Sigmoid colon (tissue), 7 donors: ENCODE measurements at places on chromosomes 6 and 20. TPM values are rescaled to one million over a fixed set of nuclear protein-coding genes. Genes with fewer than 3 reads are reported as not detected.

The MUCL3 gene
- not detected for total RNA-seq

DNA sequence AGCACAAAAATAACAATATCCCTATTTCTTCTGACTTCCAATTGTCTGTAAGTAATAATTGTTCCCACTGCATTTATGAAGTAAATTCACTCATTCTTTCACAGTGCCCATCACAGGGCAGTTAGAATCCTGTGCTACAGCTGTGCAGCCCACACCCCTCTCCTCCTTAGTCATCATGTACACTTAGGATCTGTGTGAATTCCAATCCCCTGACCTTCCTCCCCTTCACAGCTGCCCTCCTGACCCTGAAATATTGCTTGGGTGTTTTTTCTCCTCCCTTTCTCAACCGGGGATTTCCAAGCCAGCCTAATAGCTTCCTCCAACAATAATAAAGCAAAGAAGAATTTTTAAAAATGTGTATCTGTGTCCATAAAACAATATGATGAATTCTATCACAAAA, 91.5 kb upstream of the BEND6 start:
- no peaks in the 10 kb centered on the region for H3K4me1 ChIP-seq
- no peak for DNase-seq
- H3K27ac ChIP-seq, result no peak overlapping the region
- H3K36me3 ChIP-seq, result no peaks in the 10 kb centered on the region
- no peaks in the 10 kb centered on the region for H3K27me3 ChIP-seq

The LHFPL5 gene
- total RNA-seq, result not detected

GRCh38 chr20:9493803-9494202, 20.6 kb upstream of the LAMP5 start:
- no peaks in the 10 kb centered on the region for H3K36me3 ChIP-seq
- no peak for DNase-seq
- H3K4me3 ChIP-seq, result no peak overlapping the region

The ETV7 gene
- 0.55 TPM for total RNA-seq

DNA sequence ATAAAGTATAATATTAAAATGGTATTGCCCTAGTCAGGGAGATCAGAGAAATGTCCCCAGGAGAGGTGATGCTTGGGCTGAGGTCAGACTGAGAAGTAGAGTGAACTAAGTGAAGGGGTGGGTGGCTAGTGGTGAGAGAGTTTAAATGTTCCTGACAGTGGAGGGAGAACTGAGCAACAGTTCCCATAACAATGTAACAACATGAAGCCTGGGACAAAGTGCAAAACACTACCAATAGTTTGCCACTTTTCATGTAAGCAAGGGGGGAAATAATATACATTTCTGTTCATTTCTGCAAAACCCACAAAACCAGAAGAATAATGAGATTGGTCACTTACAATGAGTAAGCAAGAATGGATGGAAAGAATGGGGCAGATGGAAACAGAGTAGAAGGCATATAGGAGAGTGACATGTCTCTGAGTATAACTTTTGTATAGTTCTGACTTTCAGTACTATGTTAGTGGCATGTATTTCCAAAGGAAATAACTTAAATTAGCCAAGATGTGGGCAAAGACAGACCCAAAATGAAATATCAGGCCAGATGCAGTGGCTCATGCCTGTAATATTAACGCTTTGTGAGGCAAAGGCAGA, 13.3 kb upstream of the FAXC start:
- no peak overlapping the region for H3K27ac ChIP-seq
- H3K4me1 ChIP-seq, result no peaks in the 10 kb centered on the region
- no peaks in the 10 kb centered on the region for H3K27me3 ChIP-seq
- H3K36me3 ChIP-seq, result no peaks in the 10 kb centered on the region

- H3K4me3 ChIP-seq, result no peak overlapping the region
- H3K4me1 ChIP-seq, result no peaks in the 10 kb centered on the region
- H3K27ac ChIP-seq, result no peak overlapping the region
- H3K36me3 ChIP-seq, result no peaks in the 10 kb centered on the region
Measured at GRCh38 chr6:122678841-122679240, 68.6 kb downstream of the PKIB start.

- no peaks in the 10 kb centered on the region for H3K27me3 ChIP-seq
- no peak overlapping the region for H3K4me3 ChIP-seq
- DNase-seq, result no peak
- no peaks in the 10 kb centered on the region for H3K36me3 ChIP-seq
- peak overlapping the region; percentile 79 for H3K27ac ChIP-seq
- H3K4me1 ChIP-seq, result no peaks in the 10 kb centered on the region
Measured at GRCh38 chr6:111427341-111428116, 55.5 kb downstream of the REV3L start.

GRCh38 chr6:31541059-31541657, 645 bp downstream of the DDX39B start:
- H3K36me3 ChIP-seq, result peaks cover 42% of the 10 kb centered on the region
- no peaks in the 10 kb centered on the region for H3K27me3 ChIP-seq
- DNase-seq, result no peak
- H3K4me3 ChIP-seq, result peak overlapping the region; percentile 78

- DNase-seq, result no peak
- no peak overlapping the region for H3K27ac ChIP-seq
- H3K36me3 ChIP-seq, result no peaks in the 10 kb centered on the region
- H3K4me3 ChIP-seq, result no peak overlapping the region
- H3K27me3 ChIP-seq, result no peaks in the 10 kb centered on the region
Measured at GRCh38 chr6:46199387-46199786, 28.6 kb upstream of the ENPP5 start.

The ATXN1 gene
- total RNA-seq, result 95.3 TPM

DNA sequence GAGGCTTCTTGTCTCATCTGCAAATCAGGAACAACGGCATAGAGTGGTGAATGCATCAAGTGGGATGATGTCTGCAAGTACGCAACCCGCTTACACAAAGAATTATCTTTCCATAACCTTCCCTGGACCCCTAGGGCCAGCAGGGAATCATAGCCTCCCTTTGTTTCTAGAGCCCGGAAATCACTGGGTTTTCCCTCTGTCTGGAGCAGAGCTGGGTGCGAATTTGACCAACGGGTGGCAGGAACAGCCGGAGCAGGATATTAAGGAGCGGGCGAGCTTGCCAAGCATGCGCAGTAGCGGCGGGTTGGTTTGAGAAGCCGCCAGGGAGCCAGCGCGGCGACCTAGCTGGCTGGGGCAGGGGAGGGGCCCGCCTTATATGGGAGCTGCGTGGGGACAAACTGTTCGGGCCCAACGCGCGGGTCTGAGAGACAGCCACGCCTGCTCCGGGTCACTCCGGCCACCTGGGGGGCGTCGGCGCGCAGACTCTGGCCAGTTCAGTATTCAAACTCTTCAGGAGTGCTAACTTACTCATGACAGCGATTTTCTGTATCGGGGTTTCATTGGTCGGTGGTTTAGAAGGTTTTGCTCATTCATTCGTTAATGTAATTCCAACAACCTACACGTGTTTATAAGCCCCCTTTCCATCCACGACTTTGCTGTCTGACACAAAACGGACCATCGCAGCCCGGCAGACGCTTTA, 1.6 kb upstream of the KIF16B start:
- H3K4me1 ChIP-seq, result peaks cover 35% of the 10 kb centered on the region
- H3K27me3 ChIP-seq, result no peaks in the 10 kb centered on the region
- H3K4me3 ChIP-seq, result peak overlapping the region; percentile 38
- peak; percentile 95 for DNase-seq
- H3K36me3 ChIP-seq, result no peaks in the 10 kb centered on the region
- peak overlapping the region; percentile 69 for H3K27ac ChIP-seq

DNA sequence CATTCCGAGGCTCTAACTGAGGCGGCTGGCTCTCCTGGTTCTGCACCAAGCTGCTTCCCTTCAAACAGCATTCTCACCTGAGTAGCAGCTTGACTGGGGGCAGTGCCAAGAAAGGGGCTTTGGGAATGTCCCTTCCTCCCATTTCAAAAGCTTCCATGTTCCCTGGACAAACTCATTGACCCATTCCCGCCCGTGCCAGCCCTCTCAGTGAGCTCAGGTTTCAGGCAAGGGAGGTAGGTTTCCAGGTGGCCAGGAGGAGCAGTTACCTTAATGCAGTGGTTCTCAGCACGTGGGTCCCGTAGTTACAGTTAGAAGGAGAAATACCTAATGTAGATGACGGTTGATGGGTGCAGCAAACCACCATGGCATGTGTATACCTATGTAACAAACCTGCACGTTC, 135.2 kb downstream of the ELOVL4 start:
- H3K4me1 ChIP-seq, result no peaks in the 10 kb centered on the region
- H3K27ac ChIP-seq, result no peak overlapping the region
- no peaks in the 10 kb centered on the region for H3K27me3 ChIP-seq
- no peaks in the 10 kb centered on the region for H3K36me3 ChIP-seq
- H3K4me3 ChIP-seq, result no peak overlapping the region

The CYP21A2 gene
- total RNA-seq, result 1.1 TPM

DNA sequence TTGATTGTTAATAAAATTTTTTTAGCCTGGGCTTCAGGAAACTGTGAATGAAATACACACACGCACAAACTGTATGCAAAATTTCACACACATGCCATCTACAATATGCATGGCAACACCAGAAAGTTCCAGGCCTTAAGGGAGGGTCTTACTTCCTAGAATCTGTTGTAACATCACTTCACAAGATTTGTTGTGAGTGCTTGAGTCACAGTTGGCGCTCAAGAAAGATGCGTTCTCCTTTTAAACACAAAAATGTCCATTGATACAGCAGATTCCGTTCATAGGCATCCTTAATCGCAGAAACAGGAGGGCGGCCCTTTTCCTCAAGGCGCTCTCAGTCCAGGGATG, 485 bp upstream of the RTF2 start:
- peaks cover 1% of the 10 kb centered on the region for H3K36me3 ChIP-seq
- H3K27me3 ChIP-seq, result no peaks in the 10 kb centered on the region
- peak overlapping the region; percentile 78 for H3K27ac ChIP-seq

GRCh38 chr20:32652739-32653526, 20.8 kb downstream of the C20orf203 start:
- peaks cover 3% of the 10 kb centered on the region for H3K4me1 ChIP-seq
- no peaks in the 10 kb centered on the region for H3K27me3 ChIP-seq
- peak; percentile 88 for DNase-seq
- no peak overlapping the region for H3K27ac ChIP-seq
- H3K4me3 ChIP-seq, result no peak overlapping the region

GRCh38 chr6:158474961-158475343, 84.9 kb upstream of the TMEM181 start:
- peaks cover 4% of the 10 kb centered on the region for H3K36me3 ChIP-seq
- no peak overlapping the region for H3K4me3 ChIP-seq
- no peak for DNase-seq
- H3K4me1 ChIP-seq, result no peaks in the 10 kb centered on the region

The NRN1 gene
- total RNA-seq, result 6.4 TPM

- no peaks in the 10 kb centered on the region for H3K4me1 ChIP-seq
- H3K36me3 ChIP-seq, result no peaks in the 10 kb centered on the region
- no peaks in the 10 kb centered on the region for H3K27me3 ChIP-seq
- no peak overlapping the region for H3K4me3 ChIP-seq
Measured at GRCh38 chr20:58877976-58878360, 25.5 kb downstream of the GNAS start.

GRCh38 chr20:33070111-33071053, 9.1 kb upstream of the BPIFB4 start:
- H3K27me3 ChIP-seq, result no peaks in the 10 kb centered on the region
- no peak overlapping the region for H3K4me3 ChIP-seq
- no peaks in the 10 kb centered on the region for H3K36me3 ChIP-seq
- H3K4me1 ChIP-seq, result no peaks in the 10 kb centered on the region
- H3K27ac ChIP-seq, result no peak overlapping the region

The TASP1 gene
- total RNA-seq, result 13.0 TPM

GRCh38 chr20:56202493-56203077, 45.9 kb upstream of the MC3R start:
- H3K4me3 ChIP-seq, result no peak overlapping the region
- H3K27ac ChIP-seq, result no peak overlapping the region
- no peaks in the 10 kb centered on the region for H3K36me3 ChIP-seq

GRCh38 chr6:145603424-145603833, 131.9 kb downstream of the EPM2A start:
- no peak for DNase-seq
- H3K4me3 ChIP-seq, result no peak overlapping the region
- no peaks in the 10 kb centered on the region for H3K4me1 ChIP-seq
- no peaks in the 10 kb centered on the region for H3K27me3 ChIP-seq

DNA sequence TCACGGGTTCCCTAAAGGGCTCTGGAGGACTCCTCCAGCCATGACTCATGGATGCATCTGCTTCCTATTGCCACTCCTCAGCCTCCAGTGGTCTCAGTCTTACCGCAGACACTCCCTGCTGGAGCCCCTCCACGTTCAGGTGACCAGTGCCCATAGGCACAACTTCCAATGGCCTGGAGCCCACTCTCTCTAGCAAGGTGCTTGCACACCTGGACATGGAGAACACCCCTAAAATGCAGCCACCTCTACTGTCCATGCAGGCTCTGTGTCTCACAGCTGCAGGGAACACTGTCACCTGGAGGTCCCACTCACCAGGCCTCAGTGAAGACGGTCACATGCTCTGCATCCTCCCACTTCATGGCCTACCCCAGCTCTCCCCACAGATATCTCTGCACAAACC, 36.0 kb downstream of the HUS1B start:
- H3K4me3 ChIP-seq, result no peak overlapping the region
- DNase-seq, result no peak
- peak overlapping the region; percentile 71 for H3K27ac ChIP-seq
- peaks cover 12% of the 10 kb centered on the region for H3K36me3 ChIP-seq

The OLIG3 gene
- total RNA-seq, result not detected

GRCh38 chr6:64504503-64504902, 868.9 kb downstream of the PHF3 start:
- no peaks in the 10 kb centered on the region for H3K27me3 ChIP-seq
- no peaks in the 10 kb centered on the region for H3K4me1 ChIP-seq
- DNase-seq, result no peak
- no peak overlapping the region for H3K27ac ChIP-seq
